ENCODE measurements at places on chromosomes 2 and 18.

- no peak for DNase-seq
Observed at GRCh38 chr2:62800618-62801017, 95.1 kb downstream of the EHBP1 start.

GRCh38 chr18:67515942-67516538, 480 bp downstream of the DSEL start:
- DNase-seq: peak; percentile 39

- DNase-seq: no peak
Observed at GRCh38 chr2:188285774-188286173, 5.9 kb upstream of the GULP1 start.

DNA sequence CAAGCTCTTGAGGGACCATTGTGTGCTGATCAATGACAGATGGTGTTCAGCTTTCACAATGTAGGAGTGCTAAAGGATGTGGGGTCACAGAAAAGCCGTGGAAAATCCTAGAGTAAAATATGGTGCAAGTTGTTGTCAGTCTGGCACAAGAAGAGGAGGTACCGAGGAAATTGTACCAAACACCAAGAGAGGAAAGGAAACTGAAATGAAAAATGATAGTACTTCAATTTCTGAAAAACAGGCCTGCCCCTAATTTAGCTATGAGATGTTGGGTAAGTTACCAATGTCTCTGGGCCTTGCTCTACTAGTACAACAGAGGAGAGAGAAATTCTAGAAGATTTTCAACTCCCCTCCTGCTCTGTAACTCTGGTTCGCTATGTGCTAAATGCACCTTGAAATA, 78.8 kb upstream of the PELI1 start:
- DNase-seq: no peak

- DNase-seq: no peak
Observed at GRCh38 chr18:9756271-9756932, 48.3 kb downstream of the RAB31 start.

DNA sequence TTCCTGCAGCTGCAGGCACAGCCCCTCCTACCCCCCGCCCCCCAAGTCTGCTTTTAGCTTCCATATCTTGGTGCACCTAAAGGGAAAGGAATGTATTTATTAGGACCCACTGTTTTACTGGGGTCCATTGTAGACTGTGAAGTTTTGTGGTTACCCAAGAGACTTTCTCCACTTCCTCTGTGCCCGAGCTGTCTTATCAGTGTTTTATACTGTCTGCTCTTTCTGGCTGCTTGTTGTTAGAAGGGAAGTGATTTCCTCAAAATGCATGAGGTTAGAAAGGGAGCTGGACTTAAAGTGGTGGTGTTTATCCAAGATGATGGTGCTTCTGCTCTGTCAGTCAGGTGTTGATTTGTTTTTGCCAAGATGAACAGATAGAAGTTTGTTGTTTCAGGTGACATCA, 85.0 kb downstream of the PTH2R start:
- no peak for DNase-seq

- DNase-seq: no peak
Observed at GRCh38 chr2:133452583-133452982, 115.7 kb downstream of the NCKAP5 start.

GRCh38 chr18:7017013-7017412, 100.6 kb downstream of the LAMA1 start:
- DNase-seq: no peak

GRCh38 chr18:28635530-28635929, 458.6 kb upstream of the CDH2 start:
- no peak for DNase-seq

Measured in NCI-H446 treated with DMSO at 0.1 percent for 48 hours (cell line).